ENCODE measurements at places on chromosomes 1 and 21.
A peak's percentile ranks its signal among the peaks of the same experiment; 100 is the strongest.

GRCh38 chr1:110130113-110130591 lies 17.9 kb downstream of the UBL4B start:
- DNase-seq: no peak

DNA sequence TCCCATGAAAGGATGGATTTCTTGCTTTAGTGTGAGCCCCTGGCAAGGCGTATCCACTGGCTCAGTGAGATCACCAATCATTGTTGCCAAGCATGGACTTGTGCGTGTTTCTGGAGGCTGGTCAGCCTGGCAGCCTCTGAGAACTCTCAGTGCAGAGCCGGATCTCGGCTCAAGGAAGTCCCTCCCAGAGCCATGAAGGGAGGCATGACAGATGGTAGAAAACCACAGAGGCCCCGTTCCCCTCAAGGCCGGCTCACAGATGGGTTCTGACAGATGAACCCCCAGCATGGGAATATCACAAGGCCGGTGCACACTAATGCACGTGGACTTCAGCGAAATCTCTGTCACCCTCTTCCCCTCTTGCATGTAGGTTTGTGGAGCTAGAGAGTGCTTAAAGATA lies 290.5 kb downstream of the AJAP1 start:
- DNase-seq: no peak

GRCh38 chr1:208977638-208978256 lies 605.8 kb upstream of the CAMK1G start:
- no peak for DNase-seq

DNA sequence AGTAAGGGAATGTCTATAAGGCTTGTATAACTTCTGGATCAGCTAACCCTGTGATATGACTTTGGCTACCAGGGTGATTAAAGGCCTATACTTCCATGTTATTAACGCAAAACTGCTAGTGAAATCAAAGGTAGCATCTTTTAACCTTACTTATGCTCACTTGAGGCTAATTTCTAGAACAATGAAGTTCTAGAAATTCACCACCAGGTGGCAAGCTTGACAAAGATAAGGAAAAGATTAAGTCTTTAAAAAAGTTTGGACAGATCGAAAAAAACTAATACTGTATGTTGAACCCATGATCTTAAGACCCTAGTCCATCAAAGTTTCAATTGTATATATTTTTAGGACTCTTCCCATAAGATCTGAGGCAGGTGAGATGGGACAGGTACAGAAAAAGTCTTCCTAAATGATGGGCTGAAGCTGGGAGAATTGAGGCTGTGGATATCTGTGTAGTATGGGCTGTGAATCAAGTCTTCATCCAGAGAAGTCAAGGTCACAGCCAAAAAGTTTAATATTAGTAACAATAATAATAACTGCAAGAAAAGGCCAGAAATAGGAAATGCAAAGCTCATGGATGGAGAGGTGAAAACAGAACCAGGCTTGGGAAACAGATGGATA lies 18.8 kb downstream of the KYAT3 start:
- DNase-seq: no peak

DNA sequence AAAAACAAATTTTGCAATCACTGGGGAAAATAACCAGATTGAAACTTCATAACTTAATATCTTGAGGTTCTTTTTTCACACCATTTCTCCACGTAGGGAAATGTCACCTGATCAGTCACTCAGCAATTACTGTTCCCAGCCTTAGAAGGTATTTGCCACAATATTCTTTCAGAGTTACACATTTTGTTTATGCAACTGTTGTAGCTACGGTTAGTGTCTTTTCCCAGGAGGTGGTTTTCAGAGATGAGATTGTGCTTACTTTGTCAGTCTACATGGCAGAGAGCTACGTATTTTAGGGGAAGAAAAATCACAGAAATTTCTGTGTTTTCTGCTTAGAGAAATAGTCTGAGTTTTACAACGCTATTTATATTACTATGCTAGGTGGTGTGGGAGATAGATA lies 792.8 kb upstream of the B3GALT2 start:
- DNase-seq: no peak

- no peak for DNase-seq
Measured at GRCh38 chr1:52057876-52058415, 1.9 kb downstream of the BTF3L4 start.

DNA sequence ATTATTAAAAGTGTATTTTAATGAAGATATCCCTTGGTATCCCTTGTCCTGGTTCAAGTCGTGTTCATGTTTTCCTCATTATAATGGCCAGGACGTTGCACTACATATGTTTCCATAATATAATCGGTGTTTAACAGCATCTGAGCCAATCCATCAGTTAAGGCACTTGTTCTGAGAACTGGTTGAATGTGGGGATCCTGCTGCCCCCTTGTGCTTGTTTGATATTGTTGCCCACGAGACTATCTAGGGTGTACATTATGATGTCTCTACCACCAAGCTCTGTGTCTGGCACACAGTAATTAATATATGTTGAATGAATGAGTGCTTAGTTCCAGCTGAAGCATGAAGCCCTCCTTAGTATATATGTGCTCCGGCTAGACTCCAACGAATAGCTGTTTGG lies 193.0 kb downstream of the CACNA1E start:
- DNase-seq: no peak

DNA sequence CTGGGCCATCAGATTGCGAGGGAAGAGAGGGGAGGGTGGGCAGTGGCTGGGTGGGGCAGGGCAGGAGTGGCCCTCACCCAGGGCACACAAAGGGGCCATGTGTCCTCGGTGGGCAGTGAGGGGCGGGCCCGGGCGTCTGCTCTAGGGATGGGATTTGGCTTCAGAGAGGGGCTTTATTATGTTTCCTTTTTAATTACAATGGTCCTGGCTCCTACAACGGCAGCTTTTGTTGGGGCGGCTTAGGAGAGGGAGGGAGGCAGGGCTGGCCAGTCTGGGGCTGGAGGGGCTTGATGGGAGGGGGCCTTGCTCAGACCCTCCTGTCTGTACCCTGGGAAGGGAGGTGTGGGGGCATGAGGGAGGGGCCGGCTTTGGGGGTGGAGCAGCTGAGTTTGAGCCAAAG lies 102.8 kb upstream of the WNT4 start:
- DNase-seq: no peak

- no peak for DNase-seq
Measured at GRCh38 chr1:217181176-217181746, 449.6 kb downstream of the GPATCH2 start.

GRCh38 chr1:170539154-170539553 lies 7.2 kb downstream of the GORAB start:
- DNase-seq: no peak

DNA sequence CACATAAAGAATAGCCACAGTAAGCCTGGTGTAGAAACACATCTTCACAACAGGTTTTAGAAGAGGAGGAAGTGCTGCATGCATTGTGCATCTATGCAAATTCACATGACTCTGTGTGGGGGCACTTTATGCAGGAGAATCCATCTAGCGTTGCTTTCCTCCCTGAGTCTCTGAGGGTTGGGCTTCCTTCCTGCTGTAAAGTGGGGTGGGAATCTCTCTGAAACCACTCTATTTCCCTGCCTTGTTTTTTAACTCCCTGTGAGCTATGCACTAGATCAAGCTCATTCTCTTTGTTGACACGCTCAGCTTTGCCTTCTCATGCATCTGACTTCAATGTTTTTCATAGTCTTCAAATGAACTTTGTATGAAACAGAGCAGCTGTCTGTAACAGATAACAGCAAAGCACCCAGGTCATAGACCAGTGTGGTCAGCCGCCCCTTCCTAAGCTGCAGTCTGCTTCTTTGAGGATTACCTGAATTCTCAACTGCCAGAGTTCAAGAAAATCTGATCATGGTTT lies 102.7 kb upstream of the DPH5 start:
- peak; percentile 18 for DNase-seq

All from activated CD4-positive, alpha-beta memory T cell treated with anti-CD3 and anti-CD28 coated beads, Interleukin-2, amount 10 ng/mL, durations not matched to agents 7 days and 5 days (primary cell).